MM.1S (cell line): ENCODE measurements at places on chromosomes 11 and 22.

- no peak for DNase-seq
Observed at GRCh38 chr11:96506041-96506440, 116.2 kb downstream of the JRKL start.

- no peak for DNase-seq
Observed at GRCh38 chr11:43434893-43435292, 76.2 kb downstream of the TTC17 start.

DNA sequence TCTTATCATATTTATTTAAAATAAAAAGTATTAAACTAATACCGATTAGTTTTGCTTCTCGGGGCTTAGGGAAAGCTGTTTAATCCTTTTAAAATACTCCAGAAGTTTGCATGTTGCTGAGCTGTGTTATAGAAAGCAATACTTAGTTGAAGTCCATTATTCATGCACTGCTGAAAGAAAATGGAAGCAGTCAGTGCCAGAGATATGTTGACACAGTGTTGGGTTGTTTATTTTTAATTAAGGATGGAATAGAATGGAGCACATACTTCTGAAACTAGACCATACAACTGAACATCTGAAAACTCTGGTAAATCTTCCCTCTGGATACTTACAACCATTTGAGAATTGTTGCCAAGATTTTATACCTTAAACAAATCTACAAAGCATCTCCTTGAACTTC lies 282.7 kb upstream of the CCDC179 start:
- DNase-seq = no peak

GRCh38 chr11:1039481-1040427 lies 3.2 kb upstream of the MUC6 start:
- DNase-seq = no peak
